ENCODE measurements at places on chromosomes 7 and 10.

- DNase-seq, result no peak
These were observed 10.6 kb upstream of the DNMBP start for GRCh38 chr10:100020142-100020885.

- no peak for DNase-seq
These were observed 52.5 kb downstream of the PTPRN2 start for GRCh38 chr7:158535079-158535478.

GRCh38 chr7:25774675-25775074 lies 377.3 kb upstream of the NFE2L3 start:
- no peak for DNase-seq

DNA sequence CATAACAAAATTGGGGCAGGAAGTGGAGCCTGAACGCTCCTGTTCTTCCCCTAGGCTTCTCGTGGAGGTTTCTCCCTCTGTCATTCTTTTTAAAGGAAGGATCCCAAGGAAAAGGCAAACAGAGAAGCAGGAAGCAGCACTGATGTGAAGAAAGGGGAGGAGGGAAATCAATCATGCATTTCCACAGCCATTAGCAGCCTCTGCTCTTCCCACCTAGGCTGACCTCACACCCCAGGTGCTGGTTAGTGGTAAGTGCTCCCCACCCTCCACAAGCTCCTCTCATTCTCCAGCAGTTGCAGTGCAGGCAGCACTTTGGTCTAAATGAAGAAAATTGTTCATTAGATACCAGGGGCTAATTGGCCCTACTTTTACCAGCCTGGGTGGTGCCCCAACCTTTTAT lies 2.6 kb downstream of the CRHR2 start:
- DNase-seq, result no peak

DNA sequence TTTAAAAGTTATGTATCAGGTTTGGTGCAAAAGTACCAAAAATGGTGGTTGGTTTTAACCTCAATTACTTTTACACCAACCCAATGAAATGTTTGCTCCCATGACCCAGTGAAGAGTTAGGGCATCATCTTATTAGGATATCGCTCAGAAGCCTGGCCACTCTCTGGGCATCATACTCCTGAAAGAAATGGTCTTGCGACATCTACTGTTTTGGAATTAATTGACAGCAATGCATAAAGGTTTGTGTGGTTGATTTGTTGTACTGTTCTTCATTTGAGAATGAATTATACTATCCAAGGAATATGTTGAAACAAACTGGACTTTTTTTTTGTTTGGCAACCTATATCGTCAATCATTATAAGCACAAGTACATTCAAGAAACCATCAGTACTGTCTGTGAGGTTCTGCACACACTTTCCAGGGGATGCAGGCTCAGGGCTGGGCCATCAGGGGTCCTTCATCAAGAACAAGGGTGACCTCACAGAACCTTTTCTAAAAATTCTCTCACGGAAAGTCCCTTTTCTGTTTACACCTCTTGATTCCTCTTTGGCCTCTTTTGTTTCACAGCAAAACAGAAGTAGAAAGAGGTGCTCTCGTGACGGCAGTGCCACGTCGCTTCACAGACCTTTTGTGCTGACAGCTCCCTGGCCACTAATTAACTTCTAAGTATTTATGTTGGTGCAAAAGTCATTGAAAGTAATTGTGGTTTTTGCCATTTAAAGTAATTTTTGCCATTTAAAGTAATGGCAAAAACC lies 117.2 kb upstream of the KLF6 start:
- no peak for DNase-seq

Measured in stimulated activated CD4-positive, alpha-beta T cell treated with anti-CD3 and anti-CD28 coated beads, TNF-alpha, amount 100 ng/mL, for 48 hours (primary cell).